ENCODE measurements at places on chromosomes 4 and X. TPM values are rescaled to one million over a fixed set of nuclear protein-coding genes. Genes with fewer than 3 reads are reported as not detected.

CHRDL1 gene
- 102 TPM for total RNA-seq

RNF150 gene
- 23.6 TPM for total RNA-seq

ZNF280C gene
- 4.1 TPM for total RNA-seq

RNF175 gene
- not detected for total RNA-seq

PIN4 gene
- total RNA-seq: 5.9 TPM

CXCL1 gene
- total RNA-seq: 1.8 TPM

HMGB3 gene
- total RNA-seq: 4.2 TPM

CFAP47 gene
- not detected for total RNA-seq

XKRX gene
- not detected for total RNA-seq

ZNF275 gene
- total RNA-seq: 11.0 TPM

NEXMIF gene
- 0.49 TPM for total RNA-seq

SPANXB1 gene
- total RNA-seq: not detected

CDKL2 gene
- total RNA-seq: not detected

PTPN13 gene
- 35.7 TPM for total RNA-seq

SSX2 gene
- total RNA-seq: not detected

GLRA2 gene
- not detected for total RNA-seq

FABP2 gene
- total RNA-seq: not detected

GRID2 gene
- not detected for total RNA-seq

RHOH gene
- 3.3 TPM for total RNA-seq

TMEM255A gene
- not detected for total RNA-seq

STOX2 gene
- total RNA-seq: 4.1 TPM

FOXR2 gene
- not detected for total RNA-seq

BEX5 gene
- total RNA-seq: not detected

CXCL13 gene
- not detected for total RNA-seq

FGFBP2 gene
- total RNA-seq: 69.4 TPM

DRD5 gene
- not detected for total RNA-seq

OSTC gene
- 34.7 TPM for total RNA-seq

PRKG2 gene
- total RNA-seq: 1.3 TPM

MGAT4D gene
- total RNA-seq: not detected

AWAT1 gene
- not detected for total RNA-seq

KLHL13 gene
- total RNA-seq: 1.9 TPM

TAF9B gene
- 17.6 TPM for total RNA-seq

TACR3 gene
- not detected for total RNA-seq

WNK3 gene
- 1.1 TPM for total RNA-seq

KLF8 gene
- 34.3 TPM for total RNA-seq

GATA1 gene
- total RNA-seq: 0.34 TPM

SOX3 gene
- not detected for total RNA-seq

CD38 gene
- total RNA-seq: 15.5 TPM

CSN1S1 gene
- 27.3 TPM for total RNA-seq

SLITRK4 gene
- 13.5 TPM for total RNA-seq

TMEM271 gene
- total RNA-seq: not detected

GPRIN3 gene
- 6.8 TPM for total RNA-seq

WDFY3 gene
- 167 TPM for total RNA-seq

NOX1 gene
- not detected for total RNA-seq

SATL1 gene
- not detected for total RNA-seq

NRK gene
- 0.22 TPM for total RNA-seq

VCX3A gene
- total RNA-seq: not detected

SLC7A11 gene
- total RNA-seq: 0.98 TPM

PFKFB1 gene
- 4.7 TPM for total RNA-seq

RPA4 gene
- 2.8 TPM for total RNA-seq

NCBP2L gene
- not detected for total RNA-seq

HS3ST1 gene
- total RNA-seq: 1.2 TPM

LRPAP1 gene
- 108 TPM for total RNA-seq

SMPX gene
- not detected for total RNA-seq

SEL1L3 gene
- total RNA-seq: 6.2 TPM

SMIM31 gene
- not detected for total RNA-seq

CCDC110 gene
- 1.3 TPM for total RNA-seq

NAP1L5 gene
- total RNA-seq: 7.5 TPM
